ENCODE measurements at places on chromosomes 4 and X.

- DNase-seq, result no peak
Measured at GRCh38 chrX:21616386-21616785, 41.7 kb downstream of the KLHL34 start.

DNA sequence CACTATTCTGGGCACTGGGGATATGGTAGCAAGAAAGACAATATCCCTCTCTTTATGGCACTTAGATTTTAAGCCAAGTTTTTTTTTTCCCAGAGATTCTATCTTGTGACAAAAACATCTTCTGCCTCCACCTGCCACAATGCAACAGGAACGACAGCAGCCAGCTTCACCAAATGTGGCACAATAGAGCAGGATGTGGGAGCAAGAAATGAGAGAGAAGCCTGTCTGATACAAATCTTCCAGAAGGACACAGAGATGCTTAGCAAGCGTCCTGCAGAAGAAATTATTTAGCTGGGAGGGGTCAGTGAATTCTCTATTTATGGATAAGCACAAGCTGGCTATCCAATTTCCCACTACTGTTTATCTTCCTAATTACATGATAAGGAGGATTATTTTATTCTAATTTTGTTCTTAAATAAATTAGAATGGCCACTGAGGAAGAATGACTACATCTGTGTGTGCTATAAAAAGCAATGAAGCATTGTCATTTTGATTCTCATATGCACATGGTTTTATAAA is 27.1 kb upstream of the ZNF330 start:
- DNase-seq, result no peak

DNA sequence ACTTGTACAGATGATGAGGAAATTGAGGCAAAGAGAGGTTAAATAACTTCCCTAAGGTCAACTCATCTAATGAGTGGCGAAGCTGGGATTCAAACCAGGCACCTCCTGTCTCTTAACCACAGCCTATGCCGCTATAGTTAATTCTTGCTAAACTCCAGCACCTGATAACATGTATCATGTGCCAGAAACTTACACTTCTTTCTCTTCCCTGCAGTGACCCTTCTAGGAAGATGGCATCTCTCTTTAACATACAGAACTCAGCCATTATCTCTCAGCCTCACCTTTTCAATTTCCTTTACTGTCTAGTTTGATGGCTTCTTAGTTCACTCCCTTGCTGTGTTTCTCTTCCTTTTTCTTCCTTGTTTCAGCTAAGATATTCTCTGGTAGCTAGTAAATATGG is 2.5 kb downstream of the VBP1 start:
- DNase-seq, result no peak

DNA sequence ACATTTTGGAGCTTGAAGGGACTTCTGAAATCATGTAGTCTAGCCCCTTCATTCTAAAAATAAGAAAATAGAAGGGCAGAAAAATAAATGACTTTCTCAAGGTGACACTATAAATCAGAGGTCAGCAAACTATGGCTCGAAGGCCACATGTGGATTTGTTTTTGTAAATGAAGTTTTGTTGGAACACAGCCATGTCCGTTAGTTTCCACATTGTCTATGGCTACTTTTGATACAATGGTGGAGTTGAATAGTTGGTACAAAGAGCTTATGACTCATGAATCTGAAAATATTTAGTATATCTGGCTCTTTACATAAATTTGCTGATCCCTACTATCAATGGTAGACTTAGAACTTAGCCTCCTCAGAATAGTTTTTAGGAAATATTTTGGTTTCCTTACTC is 302.4 kb upstream of the PRPS2 start:
- no peak for DNase-seq

DNA sequence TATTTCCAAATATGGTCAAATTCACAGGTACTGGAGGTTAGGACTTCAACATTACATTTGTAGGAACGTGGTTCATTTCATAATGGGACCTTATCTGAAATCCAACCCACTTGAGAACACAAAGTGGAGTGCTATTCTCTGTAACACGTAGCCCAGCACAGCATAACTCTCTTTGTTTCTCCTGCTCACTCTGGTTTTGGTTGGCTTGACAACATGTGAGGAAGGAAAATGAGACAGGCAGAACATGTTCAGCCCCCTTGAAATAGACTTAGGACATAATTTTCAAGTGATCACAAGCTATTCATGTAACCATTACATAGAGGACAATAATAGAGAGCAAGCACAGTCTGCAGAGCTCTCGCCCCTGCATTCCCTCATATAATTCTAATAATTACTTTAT is 115.1 kb upstream of the SMIM10 start:
- no peak for DNase-seq

GRCh38 chrX:69932323-69932722 is 117.4 kb downstream of the AWAT2 start:
- no peak for DNase-seq

GRCh38 chr4:23412701-23413100 is 477.1 kb downstream of the PPARGC1A start:
- no peak for DNase-seq

GRCh38 chrX:148049441-148049840 is 68.3 kb downstream of the FMR1NB start:
- DNase-seq, result no peak

DNA sequence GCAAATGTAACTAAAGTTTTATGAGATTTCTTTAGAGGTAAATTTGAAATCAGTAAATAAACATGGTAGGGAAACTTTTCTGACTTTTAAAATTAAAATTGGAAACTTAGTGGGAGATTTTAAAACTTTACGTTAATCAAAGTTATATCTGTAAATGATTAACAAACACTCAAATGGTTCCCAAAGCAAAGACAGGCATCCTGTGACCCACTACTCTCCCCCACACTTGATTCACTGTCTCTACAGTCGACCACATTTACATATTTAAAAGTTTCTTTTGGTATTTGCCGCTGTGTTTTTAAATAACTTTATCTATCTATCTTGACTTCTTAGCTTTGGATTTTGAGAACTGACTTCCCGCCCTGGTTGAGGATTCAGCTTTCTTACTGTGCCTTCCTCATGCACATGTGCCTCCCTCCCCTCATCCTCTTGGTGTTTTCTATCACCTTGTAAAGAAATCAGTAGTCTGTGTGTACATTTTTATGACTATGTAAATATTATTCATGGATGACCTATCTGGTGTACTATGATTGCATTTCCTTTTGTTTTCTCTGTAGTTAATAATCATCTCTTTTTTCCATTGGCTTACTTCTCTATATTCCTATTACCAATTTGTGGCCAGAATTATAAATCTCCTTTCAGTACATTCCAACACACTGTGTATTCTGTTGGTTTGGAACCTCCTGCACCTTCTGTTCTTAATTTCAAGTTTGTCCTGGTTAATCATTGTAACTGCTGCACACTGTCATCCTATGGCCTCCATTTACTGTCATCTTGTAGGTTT is 72.6 kb downstream of the WWC2 start:
- no peak for DNase-seq

- DNase-seq, result no peak
Measured at GRCh38 chrX:44914532-44915198, 41.7 kb downstream of the KDM6A start.

- no peak for DNase-seq
Measured at GRCh38 chr4:9762823-9763475, 18.5 kb upstream of the DRD5 start.

- no peak for DNase-seq
Measured at GRCh38 chr4:171594293-171594692, 218.9 kb upstream of the GALNTL6 start.

DNA sequence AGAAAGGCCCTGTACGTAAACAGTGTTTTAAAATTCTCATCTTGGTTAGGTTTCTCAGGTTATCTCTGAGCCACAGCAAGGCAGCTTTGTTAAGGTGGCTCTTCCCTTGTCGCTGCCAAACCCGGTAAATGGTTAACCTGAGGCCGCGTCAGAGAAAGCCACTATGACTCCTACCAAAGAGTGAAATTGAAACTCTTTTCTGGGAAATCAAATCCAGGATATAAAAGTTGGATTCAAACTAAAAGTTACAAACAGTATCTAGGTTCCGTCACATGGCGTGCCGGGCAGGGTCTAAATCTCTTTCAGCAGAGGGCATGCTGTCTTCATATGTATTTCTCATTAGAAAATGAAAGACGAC is 433 bp downstream of the MMAA start:
- no peak for DNase-seq

GRCh38 chr4:115366390-115366789 is 253.0 kb upstream of the NDST4 start:
- no peak for DNase-seq

Measured in stimulated activated CD8-positive, alpha-beta memory T cell treated with anti-CD3 and anti-CD28 coated beads, Interleukin-4, amount 100 ng/mL, for 1 hour (primary cell).